DND-41 (cell line): ENCODE measurements at places on chromosomes 13 and 19.

DNA sequence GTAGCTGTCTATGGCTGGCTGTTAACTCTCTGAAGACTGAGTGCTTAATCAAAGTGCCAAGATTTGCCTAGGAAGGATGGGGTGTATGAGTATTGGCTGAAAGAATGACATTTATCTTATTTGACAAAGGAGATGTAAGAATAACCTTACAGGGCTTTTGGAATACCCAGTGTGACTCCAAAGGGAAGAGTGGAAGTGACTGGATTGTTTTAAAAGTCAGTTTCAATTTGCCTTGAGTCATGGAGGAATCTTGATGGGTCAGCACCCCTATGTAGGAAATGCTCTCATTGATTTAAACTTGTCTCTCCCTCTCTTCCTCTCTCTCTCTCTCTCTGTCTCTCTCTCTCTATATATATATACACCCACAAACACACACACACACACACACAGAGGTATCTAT, 118.4 kb upstream of the CLDN10 start:
- DNase-seq = no peak

DNA sequence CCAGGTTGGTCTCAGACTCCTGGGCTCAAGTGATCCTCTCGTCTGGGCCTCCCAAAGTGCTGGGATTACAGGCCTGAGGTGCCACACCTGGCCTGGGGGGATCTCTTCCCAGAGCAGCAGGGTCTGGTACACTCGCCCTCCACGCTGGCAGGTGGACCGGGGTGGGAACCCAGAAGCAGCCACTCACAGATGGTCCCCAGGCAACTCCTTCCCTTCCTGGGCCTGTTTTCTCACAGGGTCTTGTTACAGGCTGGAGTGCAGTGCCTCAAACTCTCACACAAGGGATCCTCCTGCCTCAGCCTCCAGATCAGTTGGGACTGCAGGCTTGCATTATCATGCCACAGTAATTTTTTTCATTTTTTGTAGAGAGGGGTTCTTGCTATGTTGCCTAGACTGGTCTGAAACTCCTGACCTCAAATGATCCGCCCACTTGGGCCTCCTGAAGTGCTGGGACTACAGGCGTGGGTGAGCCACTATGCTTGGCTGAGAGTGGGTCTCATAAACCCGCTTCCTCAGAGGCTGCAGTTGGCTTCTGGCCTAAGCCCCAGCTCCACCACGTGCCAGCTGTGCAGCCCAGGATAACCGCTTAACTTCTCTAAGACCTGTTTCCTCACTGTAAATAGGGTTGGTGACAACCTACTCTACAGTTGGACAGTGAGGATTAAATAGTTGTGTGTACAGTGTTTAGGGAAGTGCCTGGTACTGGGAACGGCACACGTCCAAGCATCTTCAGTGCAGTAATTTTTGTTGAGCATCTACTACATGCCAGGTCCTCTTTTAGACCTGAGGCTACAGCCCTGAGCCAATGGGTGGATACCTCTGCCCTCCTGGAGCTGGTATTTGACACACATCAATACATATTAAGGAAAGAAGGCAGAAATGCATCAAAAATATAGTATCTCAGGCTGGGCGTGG, 871 bp upstream of the CCER2 start:
- DNase-seq = peak; percentile 19

- DNase-seq = no peak
Measured at GRCh38 chr13:31556376-31556775, 182.9 kb upstream of the RXFP2 start.

DNA sequence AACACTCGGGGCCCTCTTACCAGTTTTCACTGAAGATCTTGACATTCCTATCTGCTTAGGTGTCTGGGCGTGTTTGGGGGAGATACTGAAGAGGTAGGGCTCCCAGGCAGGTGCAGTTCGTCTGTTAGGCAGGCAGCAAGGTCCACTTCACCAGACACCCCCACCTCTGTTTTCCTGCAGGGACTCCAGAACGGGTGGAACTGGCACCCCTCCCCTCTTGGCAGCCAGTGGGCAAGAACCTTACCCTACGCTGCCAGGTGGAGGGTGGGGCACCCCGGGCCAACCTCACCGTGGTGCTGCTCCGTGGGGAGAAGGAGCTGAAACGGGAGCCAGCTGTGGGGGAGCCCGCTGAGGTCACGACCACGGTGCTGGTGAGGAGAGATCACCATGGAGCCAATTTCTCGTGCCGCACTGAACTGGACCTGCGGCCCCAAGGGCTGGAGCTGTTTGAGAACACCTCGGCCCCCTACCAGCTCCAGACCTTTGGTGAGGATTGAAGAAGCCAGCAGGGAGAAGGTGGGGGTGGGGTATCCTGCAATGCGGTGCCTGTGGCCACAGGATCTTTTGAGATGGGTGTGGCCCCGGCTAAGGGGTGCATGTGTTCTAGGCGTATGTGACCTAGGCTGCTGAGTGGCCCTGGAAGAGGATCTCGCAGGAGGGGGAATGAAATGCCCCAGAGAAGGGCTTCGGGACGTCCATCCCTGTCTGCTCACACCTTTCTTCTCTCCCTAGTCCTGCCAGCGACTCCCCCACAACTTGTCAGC, 3.3 kb upstream of the ICAM4 start:
- DNase-seq = no peak

GRCh38 chr19:49672131-49672919, 4.7 kb upstream of the PRMT1 start:
- peak; percentile 75 for DNase-seq

DNA sequence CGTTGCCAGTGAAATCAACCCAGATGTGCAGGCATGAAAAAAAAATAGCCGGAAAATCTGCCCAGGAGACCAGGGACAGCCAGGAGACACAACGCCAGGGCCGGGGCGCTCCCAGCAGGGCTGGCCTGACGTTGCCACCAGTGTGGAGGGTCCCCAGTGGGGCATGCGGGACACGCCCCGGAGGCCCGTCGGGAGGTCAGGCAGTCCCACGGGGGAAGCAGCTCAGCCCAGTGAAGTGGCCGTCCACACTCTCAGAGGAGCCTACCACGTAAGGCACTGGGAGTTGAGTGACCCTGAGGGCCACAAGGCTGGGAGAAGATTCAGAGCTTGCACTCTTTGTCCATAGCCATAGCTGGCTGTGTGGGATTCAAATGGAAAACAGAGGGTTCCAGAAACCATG, 53.2 kb upstream of the GAS6 start:
- no peak for DNase-seq

DNA sequence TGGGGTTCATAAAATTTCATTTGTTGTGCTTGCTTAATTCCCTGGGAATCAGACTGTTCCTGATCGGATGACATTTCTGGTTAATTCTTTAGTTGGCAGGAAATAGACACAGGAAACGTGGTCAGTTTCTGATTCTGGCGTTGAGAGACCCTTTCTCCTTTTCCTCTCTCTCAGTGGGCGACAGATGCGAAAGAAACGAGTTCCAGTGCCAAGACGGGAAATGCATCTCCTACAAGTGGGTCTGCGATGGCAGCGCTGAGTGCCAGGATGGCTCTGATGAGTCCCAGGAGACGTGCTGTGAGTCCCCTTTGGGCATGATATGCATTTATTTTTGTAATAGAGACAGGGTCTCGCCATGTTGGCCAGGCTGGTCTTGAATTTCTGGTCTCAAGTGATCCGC, 10.8 kb downstream of the LDLR start:
- DNase-seq = no peak

DNA sequence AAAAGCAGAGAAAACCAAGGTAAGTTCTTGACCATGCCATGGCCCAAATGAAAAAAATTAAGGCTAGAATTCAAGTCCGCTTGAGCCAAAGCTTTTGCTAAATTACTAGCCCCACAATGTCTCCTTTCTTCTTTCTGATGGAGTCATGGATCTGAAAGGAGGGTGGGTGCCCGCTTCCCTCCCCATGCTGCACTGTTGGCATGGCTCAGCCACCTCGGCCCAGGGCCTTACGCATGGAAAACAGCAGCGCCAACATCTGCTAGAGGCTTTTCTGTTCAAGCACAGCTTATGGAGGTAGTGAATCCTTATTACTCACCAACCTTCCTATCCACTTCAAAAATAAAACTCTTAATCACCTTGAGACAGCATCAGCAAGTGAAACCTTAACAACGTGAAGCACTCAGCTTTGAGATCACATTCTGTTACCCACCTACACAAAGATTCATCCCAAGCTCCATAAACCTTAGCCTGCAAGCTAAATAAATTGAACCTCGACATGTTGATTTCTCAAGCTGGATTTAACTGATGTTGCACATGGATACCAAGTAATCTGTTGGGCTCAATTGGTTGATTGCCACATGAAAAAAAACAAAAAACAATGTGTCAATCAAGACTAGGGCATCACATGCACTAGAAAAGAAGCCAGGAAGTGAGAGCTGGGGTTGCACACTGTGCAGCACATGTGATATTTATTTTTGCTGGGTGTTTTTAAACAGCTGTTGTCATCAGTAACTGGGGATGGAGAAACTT, 43.4 kb downstream of the TPT1 start:
- DNase-seq = no peak

DNA sequence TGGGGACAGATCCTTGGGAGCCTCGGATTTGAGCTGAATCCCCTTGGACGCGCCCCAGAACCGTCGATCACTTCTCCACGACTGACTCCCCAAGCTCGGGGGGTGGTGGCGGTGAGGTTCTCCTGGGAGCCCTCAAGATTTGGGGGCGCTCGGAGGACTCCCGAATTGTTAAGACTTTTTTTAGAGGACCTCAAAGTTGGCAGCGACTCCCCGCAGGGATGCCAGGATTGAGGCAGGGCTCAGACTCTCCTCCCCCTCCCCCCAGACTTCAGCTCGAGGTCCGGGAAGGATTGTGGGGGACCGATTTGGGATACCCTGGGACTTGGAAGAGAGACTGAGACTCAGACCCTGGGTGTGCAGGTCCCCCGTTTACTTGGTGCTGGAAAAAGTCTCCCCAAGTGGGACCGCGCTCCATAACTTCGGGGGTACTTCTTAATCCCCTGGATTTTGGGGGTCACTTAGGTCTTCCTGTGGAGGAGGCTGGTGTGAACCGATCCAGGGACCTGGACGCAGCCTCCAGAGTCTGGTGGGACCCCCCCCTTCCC, 665 bp downstream of the VASP start:
- DNase-seq = no peak

GRCh38 chr19:49244256-49244655, 80.7 kb downstream of the SLC6A16 start:
- DNase-seq = no peak

DNA sequence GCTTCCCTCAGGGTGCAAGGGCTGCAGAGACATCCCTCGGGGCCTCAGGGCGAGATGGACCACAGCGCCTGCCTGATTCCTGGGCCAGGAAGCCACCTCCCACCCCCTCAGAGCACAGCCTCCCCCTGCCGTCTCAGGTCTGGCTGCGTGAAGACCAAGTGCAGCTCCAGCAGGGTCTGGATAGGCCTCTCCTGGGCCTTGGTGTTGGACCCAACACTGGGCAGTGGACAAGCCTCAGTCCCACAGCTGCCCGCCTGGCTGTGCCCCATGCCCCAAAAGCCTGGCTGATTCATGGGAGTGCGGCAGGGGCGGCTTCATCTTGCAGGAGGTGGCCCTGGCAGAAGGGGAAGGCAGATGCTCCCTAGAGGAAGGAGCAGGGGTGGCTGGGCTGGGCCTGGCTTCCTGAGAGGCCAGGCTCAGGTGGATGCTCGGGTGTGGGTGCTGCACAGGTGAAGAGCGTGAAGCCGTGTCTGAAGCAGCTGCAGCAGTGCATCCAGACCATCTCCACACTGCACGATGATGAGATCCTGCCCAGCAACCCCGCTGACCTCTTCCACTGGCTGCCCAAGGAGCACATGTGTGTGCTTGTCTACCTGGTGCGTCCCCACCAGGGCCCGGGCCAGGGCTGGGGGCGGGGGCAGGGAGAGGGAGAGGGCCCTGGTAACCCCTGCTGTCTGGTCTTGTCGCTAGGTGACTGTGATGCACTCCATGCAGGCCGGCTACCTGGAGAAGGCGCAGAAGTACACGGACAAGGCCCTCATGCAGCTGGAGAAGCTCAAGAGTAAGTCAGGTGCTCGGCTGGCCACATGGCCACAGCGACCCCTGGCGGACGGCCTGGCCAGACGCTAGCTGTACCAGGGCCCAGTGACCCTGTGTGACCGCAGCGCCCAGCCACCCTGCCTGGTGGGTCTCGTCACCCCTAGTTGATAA, 21.7 kb downstream of the MAU2 start:
- no peak for DNase-seq

DNA sequence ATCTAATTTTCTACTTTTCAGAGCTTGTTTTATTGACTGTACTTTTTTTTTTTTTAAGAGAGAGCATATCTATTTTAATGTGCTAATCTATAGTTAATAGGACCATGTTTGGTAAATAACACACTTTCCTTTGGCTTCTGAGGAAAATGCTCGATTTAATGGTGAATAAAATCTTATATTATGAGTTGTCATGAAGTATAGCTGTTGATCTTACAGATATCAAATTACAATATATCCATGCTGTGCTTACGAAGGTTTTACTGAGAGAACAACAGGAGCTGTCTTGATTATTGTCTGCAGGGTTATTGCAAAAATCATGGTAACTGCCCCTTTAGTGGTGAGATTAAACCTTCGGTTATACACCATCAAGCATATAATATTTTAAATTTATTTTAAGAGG, 29.6 kb downstream of the URI1 start:
- no peak for DNase-seq

- DNase-seq = no peak
Measured at GRCh38 chr19:18483119-18483890, 38.6 kb downstream of the ELL start.

DNA sequence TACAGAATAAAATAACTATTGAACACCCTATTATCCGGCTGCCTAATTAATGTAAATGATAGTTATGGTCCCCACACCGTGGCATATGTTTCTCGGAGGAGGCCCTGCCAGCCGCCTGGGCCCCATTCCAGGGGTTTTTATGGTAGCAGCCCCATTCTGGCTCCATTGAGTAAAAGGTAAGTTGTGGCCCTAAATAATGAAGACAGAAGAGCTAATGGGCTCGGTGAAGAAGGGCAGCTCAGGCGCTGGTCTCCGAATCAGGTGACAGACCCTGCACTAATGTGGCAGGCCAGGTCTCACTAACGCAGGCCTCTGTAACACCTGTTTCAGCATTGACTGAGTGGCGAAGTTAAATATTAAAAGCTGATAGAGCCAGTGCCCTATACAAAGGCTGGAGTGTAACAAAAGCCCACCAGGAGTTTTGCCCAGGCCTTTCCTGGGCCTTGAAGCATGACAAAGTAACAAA, 19.1 kb downstream of the POP4 start:
- DNase-seq = no peak

GRCh38 chr13:24661713-24662112, 18.5 kb upstream of the ATP12A start:
- DNase-seq = no peak

- DNase-seq = no peak
Measured at GRCh38 chr13:79792716-79793115, 311.8 kb downstream of the NDFIP2 start.

- no peak for DNase-seq
Measured at GRCh38 chr13:89550938-89551337, 1796.5 kb upstream of the MIR17HG start.

- no peak for DNase-seq
Measured at GRCh38 chr13:30774214-30774730, 38.9 kb downstream of the ALOX5AP start.

GRCh38 chr19:18488838-18489626, 32.8 kb downstream of the ELL start:
- no peak for DNase-seq

- DNase-seq = no peak
Measured at GRCh38 chr13:110166598-110166997, 140.4 kb downstream of the COL4A1 start.
